ENCODE measurements at places on chromosomes 5 and 9.

- no peaks in the 10 kb centered on the region for H3K27me3 ChIP-seq
- no peaks in the 10 kb centered on the region for H3K36me3 ChIP-seq
- no peak overlapping the region for H3K4me3 ChIP-seq
Observed at GRCh38 chr5:179241764-179242370, 103.4 kb downstream of the ADAMTS2 start.

DNA sequence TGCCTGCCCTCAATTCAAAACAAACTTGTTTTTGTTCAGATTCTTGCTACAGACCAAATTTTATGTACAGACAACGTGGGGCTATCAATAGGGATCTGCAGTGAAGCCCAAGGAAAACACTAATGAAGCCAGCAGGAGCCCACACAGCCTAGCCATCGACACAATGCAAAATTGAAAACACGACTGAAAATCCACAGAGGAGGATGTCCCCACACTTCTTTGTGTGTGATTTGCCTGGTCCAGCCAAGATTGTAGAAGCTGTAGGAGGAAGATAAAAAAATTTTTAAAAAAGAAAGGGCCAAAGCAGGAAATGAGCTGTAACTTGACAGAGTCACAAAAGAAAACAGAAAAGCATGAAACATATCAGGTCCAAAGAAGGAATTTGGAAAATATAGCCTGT lies 34.8 kb downstream of the HTR4 start:
- H3K36me3 ChIP-seq = no peaks in the 10 kb centered on the region
- H3K4me3 ChIP-seq = no peak overlapping the region
- no peaks in the 10 kb centered on the region for H3K27me3 ChIP-seq
- H3K4me1 ChIP-seq = no peaks in the 10 kb centered on the region
- no peak for DNase-seq

DNA sequence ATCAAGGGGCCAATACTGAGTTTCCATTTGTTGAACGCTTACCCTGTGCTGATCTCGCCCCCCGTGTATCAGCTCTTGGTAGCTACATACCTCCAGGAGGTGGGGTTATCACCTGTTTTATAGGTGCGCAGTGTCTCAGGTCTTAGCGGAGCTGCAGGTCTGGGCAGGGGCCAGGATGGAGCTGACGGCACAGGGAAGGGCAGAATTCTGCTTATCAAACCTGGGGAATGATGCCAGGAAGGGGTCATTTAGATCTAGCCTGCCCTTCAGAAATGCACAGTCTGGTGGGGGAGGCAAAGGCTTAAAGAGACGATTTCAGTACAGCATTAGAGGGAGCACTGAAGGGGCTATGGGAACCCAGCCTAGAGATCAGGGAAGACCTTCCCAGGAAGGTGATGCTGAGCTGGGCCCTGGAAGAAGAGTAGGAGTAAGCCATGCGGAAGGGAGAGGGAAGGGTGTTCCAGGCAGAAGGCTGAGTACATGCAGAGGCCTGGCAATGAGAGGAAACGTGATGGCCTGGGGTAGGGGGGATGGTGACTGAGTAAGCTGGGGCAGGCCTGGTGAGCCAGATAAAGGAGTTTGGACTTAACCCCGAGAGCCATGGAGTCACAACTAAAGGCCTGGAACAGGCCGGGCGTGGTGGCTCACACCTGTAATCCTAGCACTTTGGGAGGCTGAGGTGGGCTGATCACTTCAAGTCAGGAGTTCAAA lies 31.5 kb downstream of the OLFML2A start:
- H3K36me3 ChIP-seq = no peaks in the 10 kb centered on the region
- H3K4me1 ChIP-seq = no peaks in the 10 kb centered on the region
- H3K27me3 ChIP-seq = no peaks in the 10 kb centered on the region
- H3K4me3 ChIP-seq = no peak overlapping the region
- no peak for DNase-seq

DNA sequence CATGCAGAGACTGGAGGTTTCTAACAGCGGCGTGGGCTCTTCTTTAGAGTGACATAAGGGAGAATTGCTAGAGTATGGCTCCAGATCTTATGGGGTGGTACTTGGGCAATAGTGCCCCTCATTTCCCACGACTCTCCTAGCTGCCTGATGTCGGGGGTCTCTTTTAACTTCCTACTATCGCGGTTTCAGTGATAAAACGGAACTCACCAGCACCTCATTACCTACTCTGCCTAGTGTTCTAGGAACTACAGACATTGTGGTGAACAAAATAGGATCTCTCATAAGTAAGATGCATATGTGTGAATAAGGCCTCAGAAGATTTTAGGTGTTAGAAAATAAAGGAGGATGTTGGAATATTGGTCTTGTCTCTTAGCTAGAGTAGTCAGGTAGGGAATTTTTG lies 1.1 kb downstream of the ICE1 start:
- no peak overlapping the region for H3K27ac ChIP-seq
- H3K36me3 ChIP-seq = no peaks in the 10 kb centered on the region
- H3K4me1 ChIP-seq = peaks cover 35% of the 10 kb centered on the region
- no peak for DNase-seq
- no peaks in the 10 kb centered on the region for H3K27me3 ChIP-seq
- peak overlapping the region; percentile 95 for H3K4me3 ChIP-seq

DNA sequence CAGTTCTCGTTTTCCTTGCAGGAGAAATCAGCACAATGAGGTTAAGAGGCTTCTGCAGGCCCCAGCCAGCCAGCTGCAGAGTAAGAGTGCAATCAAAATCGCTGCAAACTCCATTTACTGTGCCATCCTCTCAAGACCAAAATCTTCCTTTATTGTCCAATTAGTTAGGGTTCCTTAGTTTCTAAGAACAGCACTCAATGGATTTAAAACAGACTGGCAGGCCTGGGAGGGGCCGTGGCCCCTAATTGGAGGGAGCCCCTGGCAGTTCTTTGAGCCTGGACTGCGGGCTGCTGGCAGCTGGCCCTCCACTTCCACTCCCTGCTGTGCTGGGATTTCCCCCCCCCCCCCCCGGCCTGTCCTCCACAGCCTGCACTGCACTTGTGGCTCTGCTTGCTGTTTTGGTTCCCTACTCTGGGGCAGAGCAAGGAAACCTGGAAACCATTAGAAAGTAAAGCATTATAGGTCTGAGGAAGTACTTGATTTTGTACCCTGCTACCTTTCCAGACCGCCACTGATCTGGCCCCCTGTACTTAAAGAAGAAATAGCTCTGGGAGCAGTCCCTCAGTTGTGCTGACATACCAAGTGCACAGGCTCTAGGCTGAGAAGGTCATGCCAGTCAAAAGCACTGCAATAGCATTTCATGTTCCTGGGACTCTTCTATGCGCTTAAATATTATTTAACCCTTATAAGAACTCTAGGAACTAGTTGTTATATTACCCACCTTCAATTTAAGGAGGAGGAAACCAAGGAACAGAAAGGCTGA lies 129.0 kb downstream of the APBA1 start:
- DNase-seq = no peak
- H3K4me3 ChIP-seq = no peak overlapping the region
- H3K27ac ChIP-seq = no peak overlapping the region
- H3K27me3 ChIP-seq = no peaks in the 10 kb centered on the region
- no peaks in the 10 kb centered on the region for H3K4me1 ChIP-seq

- no peak overlapping the region for H3K27ac ChIP-seq
- H3K27me3 ChIP-seq = no peaks in the 10 kb centered on the region
- H3K4me3 ChIP-seq = no peak overlapping the region
- DNase-seq = no peak
Observed at GRCh38 chr5:136517755-136518154, 152.4 kb upstream of the TRPC7 start.

- no peak overlapping the region for H3K27ac ChIP-seq
- H3K4me3 ChIP-seq = no peak overlapping the region
- no peaks in the 10 kb centered on the region for H3K27me3 ChIP-seq
Observed at GRCh38 chr9:29685531-29685930, 2112.2 kb upstream of the C9orf72 start.
